ENCODE measurements at places on chromosomes 3 and 15. TPM values are rescaled to one million over a fixed set of nuclear protein-coding genes. Genes with fewer than 3 reads are reported as not detected.
A peak's percentile ranks its signal among the peaks of the same experiment; 100 is the strongest.

Gene C3orf22
- polyA plus RNA-seq = not detected

Gene CACNA2D3
- polyA plus RNA-seq = 0.36 TPM

Gene DPPA2
- polyA plus RNA-seq = not detected

Gene UROC1
- polyA plus RNA-seq = not detected

Gene TRAT1
- not detected for polyA plus RNA-seq

Gene RASL12
- not detected for polyA plus RNA-seq

Gene ISL2
- 3.5 TPM for polyA plus RNA-seq

Gene SKIC8
- polyA plus RNA-seq = 78.8 TPM

Gene TLR9
- polyA plus RNA-seq = not detected

Gene DNAH12
- 0.03 TPM for polyA plus RNA-seq

Gene GUCA1C
- polyA plus RNA-seq = not detected

DNA sequence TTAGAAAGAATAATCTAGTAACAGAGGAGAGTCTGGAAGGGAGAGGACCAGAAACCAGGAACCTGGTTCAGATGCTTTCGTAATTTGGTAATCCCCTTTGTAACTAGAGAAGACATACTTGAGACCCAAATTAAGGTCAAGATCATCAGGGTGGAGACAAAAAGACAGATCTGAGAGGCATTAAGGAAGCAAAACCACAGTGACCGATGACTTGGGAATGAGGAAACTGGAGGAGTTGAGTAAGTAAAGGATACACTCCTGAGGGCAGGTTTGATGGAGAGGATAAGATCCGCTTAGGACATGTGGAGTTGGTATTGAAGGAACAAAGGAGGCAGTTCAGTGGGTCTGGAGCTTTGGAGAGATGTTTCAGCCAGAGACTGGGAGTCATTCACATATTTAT, 23.6 kb upstream of the BCL2A1 start:
- no peak for DNase-seq

DNA sequence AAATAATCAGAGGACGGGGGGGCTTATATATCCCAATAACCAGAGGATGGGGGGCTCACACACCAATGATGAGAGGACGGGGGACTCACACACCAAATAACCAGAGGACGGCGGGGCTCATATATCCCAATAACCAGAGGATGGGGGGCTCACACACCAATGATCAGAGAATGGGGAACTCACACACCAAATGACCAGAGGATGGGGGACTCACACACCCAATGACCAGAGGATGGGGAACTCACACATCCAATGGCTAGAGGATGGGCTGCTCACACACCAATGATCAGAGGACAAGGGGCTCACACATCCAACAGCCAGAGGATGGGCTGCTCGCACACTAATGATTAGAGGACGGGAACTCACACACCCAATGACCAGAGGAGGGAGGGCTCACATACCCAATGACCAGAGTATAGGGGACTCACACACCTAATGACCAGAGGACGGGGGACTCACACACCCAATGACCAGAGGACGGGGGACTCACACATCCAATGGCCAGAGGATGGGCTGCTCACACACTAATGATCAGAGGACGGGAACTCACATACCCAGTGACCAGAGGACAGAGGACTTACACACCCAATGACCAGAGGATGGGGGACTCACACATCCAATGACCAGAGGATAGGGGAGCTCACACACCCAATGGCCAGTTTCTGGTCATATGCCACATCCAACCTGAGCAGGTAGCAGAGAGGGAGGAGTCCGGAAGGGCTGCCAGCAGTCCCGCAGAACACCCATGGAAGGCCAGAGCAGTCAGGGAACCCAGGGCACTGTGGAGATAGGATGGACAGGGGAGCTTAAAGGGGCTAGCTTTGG, 10.6 kb downstream of the RAB6B start:
- no peak for DNase-seq

GRCh38 chr15:33443708-33444107, 132.9 kb downstream of the RYR3 start:
- no peak for DNase-seq

DNA sequence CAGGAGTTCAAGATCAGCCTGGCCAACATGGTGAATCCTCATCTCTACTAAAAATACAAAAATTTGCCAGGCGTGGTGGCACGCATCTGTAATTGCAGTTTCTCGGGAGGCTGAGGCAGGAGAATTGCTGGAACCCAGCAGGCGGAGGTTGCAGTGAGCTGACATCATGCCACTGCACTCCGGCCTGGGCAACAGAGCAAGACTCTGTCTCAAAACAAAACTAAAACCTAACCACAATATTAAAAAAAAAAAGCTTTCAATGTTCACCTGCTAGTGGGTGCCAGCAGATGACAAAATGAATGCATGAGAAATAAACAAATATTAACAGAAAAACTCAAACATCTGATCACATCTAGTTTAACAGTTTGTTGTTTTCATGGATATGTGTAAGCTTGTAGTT, 9.0 kb downstream of the SLC24A1 start:
- DNase-seq = no peak

GRCh38 chr3:123750659-123751420, 133.3 kb downstream of the MYLK start:
- no peak for DNase-seq

GRCh38 chr3:102207151-102207571, 227.7 kb upstream of the ZPLD1 start:
- DNase-seq = no peak

DNA sequence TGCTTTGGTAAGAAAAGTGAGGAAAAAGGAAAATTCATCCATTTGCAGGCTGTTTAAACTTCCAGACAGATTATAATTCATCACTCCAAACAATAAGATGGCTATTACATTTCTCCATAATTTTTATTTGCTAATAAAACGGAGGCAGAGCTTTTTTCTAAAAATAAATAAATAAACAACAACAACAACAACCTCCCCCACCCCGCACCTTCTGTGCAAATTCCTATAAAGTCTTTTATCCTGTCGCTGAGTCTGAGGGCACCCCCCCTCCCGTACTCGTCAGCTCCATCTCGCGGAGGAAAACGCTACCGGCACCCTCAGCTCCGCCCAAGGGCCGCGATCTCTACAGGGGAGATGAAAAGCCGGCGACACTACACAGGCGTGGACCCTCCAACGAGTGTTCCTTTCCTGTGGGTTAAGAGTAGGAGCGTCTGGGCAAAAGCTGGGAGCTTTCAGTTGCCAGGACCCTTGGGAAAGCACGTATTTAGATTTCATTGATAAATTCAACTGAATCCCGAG, 1.0 kb upstream of the ATP1B3 start:
- DNase-seq = peak; percentile 88

DNA sequence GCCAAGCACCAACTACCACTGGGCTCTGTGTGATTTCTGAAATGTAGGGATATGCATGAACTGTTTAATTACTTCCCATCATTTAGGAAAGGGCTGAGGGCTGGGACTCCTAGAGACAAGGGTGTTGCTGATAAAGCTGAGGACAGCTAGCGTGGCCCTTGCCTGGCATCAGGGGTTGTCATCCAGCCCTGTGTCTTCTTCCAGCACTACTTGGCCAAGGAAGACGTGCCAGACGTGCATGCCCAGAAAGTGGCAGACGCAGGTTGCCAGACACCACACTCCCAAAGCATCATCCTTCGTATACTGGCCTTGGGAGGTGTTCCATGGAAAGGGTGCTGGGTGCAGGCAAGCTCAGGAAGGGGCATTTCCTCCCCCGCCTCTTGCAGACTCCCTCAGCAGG, 64.8 kb downstream of the LRIG1 start:
- DNase-seq = no peak

GRCh38 chr3:40137591-40138295, 171.8 kb upstream of the EIF1B start:
- no peak for DNase-seq

GRCh38 chr3:16266714-16267113, 1.7 kb downstream of the OXNAD1 start:
- DNase-seq = no peak

DNA sequence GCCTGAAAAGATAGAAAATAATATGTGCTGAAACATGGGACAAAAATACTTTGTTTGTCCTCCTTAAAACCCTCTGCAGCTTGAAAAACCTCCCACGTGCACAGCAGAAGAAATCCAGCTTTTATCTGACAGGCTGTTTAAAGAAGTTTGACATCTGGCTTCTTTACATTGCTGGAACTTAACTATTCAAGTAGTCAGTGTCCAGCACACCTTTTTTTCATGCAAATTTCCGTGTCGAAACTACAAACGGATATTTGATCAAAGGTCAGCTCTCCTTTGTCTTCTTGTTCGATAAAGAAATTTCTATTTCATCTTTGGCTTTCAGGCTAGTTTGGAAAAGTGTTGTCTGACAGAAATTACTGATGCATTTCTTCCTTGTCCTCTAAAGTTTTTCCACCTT, 66.8 kb upstream of the KBTBD8 start:
- DNase-seq = no peak

- DNase-seq = no peak
Measured at GRCh38 chr3:185207931-185208746, 45.7 kb downstream of the EHHADH start.

- no peak for DNase-seq
Measured at GRCh38 chr3:53633197-53633787, 138.9 kb downstream of the CACNA1D start.

DNA sequence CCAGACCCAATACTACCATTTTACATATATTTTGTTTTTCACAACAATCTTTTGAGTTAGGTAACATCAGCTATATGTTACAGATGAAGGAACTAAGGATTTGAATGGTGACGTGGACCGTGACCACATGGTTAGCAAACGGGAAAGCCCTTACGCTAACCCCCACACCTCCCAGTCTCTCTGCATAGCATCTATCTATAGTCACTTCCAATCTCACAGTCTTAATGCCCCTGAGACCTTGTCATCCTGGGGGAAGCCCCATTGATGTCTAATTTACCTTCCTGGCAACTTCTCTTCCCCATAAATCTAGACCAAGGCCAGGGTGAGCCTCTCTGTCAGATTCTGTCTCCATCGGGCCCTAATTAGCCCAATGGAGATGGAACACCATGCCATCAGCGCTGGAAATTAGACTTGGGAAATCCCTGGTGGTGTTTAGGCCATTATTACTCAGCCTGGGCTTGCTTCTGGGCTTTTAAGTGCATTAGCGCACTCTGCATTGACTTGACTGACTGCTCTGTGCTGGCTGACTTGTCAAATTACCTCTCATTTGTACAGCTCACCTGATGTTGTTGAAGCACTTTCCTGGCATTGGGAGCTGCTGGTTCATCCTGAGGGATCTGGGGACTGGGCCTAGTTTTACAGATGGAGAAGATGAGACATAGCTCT, 34.0 kb upstream of the SH3GL3 start:
- no peak for DNase-seq
